Keratinocyte (primary cell): ENCODE measurements at places on chromosomes 2 and 18. TPM values are rescaled to one million over a fixed set of nuclear protein-coding genes. Genes with fewer than 3 reads are reported as not detected.

The DPP4 gene
- 1.1 to 4.1 TPM (median 1.3 TPM) in 3 replicates for polyA plus RNA-seq

The RABL2A gene
- polyA plus RNA-seq, result 6.7 to 10.0 TPM (median 7.6 TPM) in 3 replicates

The KANSL3 gene
- 11.4 to 13.6 TPM (median 12.9 TPM) in 3 replicates for polyA plus RNA-seq

The EEF1B2 gene
- 674 to 1,066 TPM (median 857 TPM) in 3 replicates for polyA plus RNA-seq

The TANC1 gene
- 30.6 to 33.5 TPM (median 32.1 TPM) in 3 replicates for polyA plus RNA-seq

The ALLC gene
- not detected in 3 replicates for polyA plus RNA-seq

The UPP2 gene
- polyA plus RNA-seq, result not detected in 3 replicates

The STEAP3 gene
- 15.5 to 29.7 TPM (median 19.9 TPM) in 3 replicates for polyA plus RNA-seq

The PFN4 gene
- polyA plus RNA-seq, result 0.14 to 0.28 TPM (median 0.16 TPM) in 3 replicates

The CYBRD1 gene
- polyA plus RNA-seq, result 45.5 to 89.4 TPM (median 72.7 TPM) in 3 replicates

The MAP3K19 gene
- polyA plus RNA-seq, result not detected in 3 replicates

The CTAGE1 gene
- polyA plus RNA-seq, result not detected in 3 replicates

The LINC00305 gene
- polyA plus RNA-seq, result not detected in 3 replicates

The KCNIP3 gene
- 0.66 to 2.1 TPM (median 1.5 TPM) in 3 replicates for polyA plus RNA-seq

The SLC16A14 gene
- polyA plus RNA-seq, result 0.34 to 0.97 TPM (median 0.67 TPM) in 3 replicates

The DSEL gene
- polyA plus RNA-seq, result 2.7 to 3.4 TPM (median 2.9 TPM) in 3 replicates

The AGXT gene
- not detected in 3 replicates for polyA plus RNA-seq

The RPRM gene
- not detected in 3 replicates for polyA plus RNA-seq

The SPP2 gene
- polyA plus RNA-seq, result 0.13 to 0.14 TPM in 2 of 3 replicates, not detected in the other

The ELOA2 gene
- not detected in 3 replicates for polyA plus RNA-seq

The ZNF385B gene
- 0.05 to 0.17 TPM (median 0.15 TPM) in 3 replicates for polyA plus RNA-seq

The GCG gene
- not detected in 3 replicates for polyA plus RNA-seq

The R3HDM1 gene
- polyA plus RNA-seq, result 27.5 to 41.0 TPM (median 38.5 TPM) in 3 replicates

The DSG4 gene
- polyA plus RNA-seq, result 0.18 to 0.50 TPM (median 0.19 TPM) in 3 replicates

The ERICH2 gene
- 0.41 to 1.3 TPM (median 0.45 TPM) in 3 replicates for polyA plus RNA-seq

The LDAH gene
- 16.3 to 22.7 TPM (median 18.6 TPM) in 3 replicates for polyA plus RNA-seq

The SCN2A gene
- polyA plus RNA-seq, result 0.27 to 1.0 TPM (median 0.91 TPM) in 3 replicates

The CXCR1 gene
- polyA plus RNA-seq, result 12.7 to 23.5 TPM (median 14.5 TPM) in 3 replicates

The SP100 gene
- 79.9 to 136 TPM (median 101 TPM) in 3 replicates for polyA plus RNA-seq

The DNAH7 gene
- polyA plus RNA-seq, result 0.17 to 0.28 TPM (median 0.17 TPM) in 3 replicates

The TCF7L1 gene
- polyA plus RNA-seq, result 0.82 to 2.6 TPM (median 1.0 TPM) in 3 replicates

The GAL3ST2 gene
- 0.05 TPM in 1 of 3 replicates, not detected in the others for polyA plus RNA-seq

The OXER1 gene
- not detected in 3 replicates for polyA plus RNA-seq

The SP140L gene
- 9.0 to 10.8 TPM (median 9.4 TPM) in 3 replicates for polyA plus RNA-seq

The PLA2R1 gene
- polyA plus RNA-seq, result 7.6 to 13.2 TPM (median 12.3 TPM) in 3 replicates

The FRZB gene
- 0.05 TPM in 2 of 3 replicates, not detected in the other for polyA plus RNA-seq

The AKAIN1 gene
- polyA plus RNA-seq, result not detected in 3 replicates

The NT5DC4 gene
- 0.03 to 1.00 TPM (median 0.07 TPM) in 3 replicates for polyA plus RNA-seq

The TMEM247 gene
- polyA plus RNA-seq, result not detected in 3 replicates

The HAAO gene
- 0.05 to 0.08 TPM in 2 of 3 replicates, not detected in the other for polyA plus RNA-seq

The SPC25 gene
- 1.0 to 7.1 TPM (median 4.9 TPM) in 3 replicates for polyA plus RNA-seq

The LIPG gene
- polyA plus RNA-seq, result 200 to 263 TPM (median 241 TPM) in 3 replicates

The ASPRV1 gene
- polyA plus RNA-seq, result 0.44 to 3.4 TPM (median 1.5 TPM) in 3 replicates

The MRPL19 gene
- 32.8 to 84.0 TPM (median 47.0 TPM) in 3 replicates for polyA plus RNA-seq

The REG3A gene
- polyA plus RNA-seq, result not detected in 3 replicates

The FBXO11 gene
- 24.7 to 45.5 TPM (median 32.6 TPM) in 3 replicates for polyA plus RNA-seq

The RNPEPL1 gene
- polyA plus RNA-seq, result 3.7 to 10.1 TPM (median 6.5 TPM) in 3 replicates

The HS1BP3 gene
- 18.5 to 21.2 TPM (median 20.7 TPM) in 3 replicates for polyA plus RNA-seq

The UGT1A3 gene
- polyA plus RNA-seq, result 0.63 to 3.2 TPM (median 1.8 TPM) in 3 replicates

The LRP1B gene
- polyA plus RNA-seq, result 0.01 TPM in 1 of 3 replicates, not detected in the others

The GCC2 gene
- polyA plus RNA-seq, result 4.0 to 8.4 TPM (median 5.5 TPM) in 3 replicates

The HOXD8 gene
- polyA plus RNA-seq, result 0.05 TPM in 1 of 3 replicates, not detected in the others

The CHRNA1 gene
- polyA plus RNA-seq, result 0.05 TPM in 1 of 3 replicates, not detected in the others

The POU3F3 gene
- polyA plus RNA-seq, result not detected in 3 replicates

The EPB41L3 gene
- 0.33 to 0.70 TPM (median 0.39 TPM) in 3 replicates for polyA plus RNA-seq

The CIDEA gene
- polyA plus RNA-seq, result 1.2 to 3.0 TPM (median 1.4 TPM) in 3 replicates
